Epithelial cell of proximal tubule (primary cell): ENCODE measurements at places on chromosomes 12 and 14. TPM values are rescaled to one million over a fixed set of nuclear protein-coding genes. Genes with fewer than 3 reads are reported as not detected.

RNF212B gene
- total RNA-seq, result not detected in 2 replicates

ANO2 gene
- total RNA-seq, result 1.2 and 1.7 TPM in 2 replicates

FZD10 gene
- total RNA-seq, result 1.0 and 9.3 TPM in 2 replicates

CMA1 gene
- total RNA-seq, result not detected in 2 replicates

AQP5 gene
- 0.07 TPM in 1 of 2 replicates, not detected in the other for total RNA-seq

RSRC2 gene
- total RNA-seq, result 44.9 and 72.4 TPM in 2 replicates

RPL10L gene
- total RNA-seq, result not detected in 2 replicates

SYCP3 gene
- total RNA-seq, result under 0.01 TPM in 1 of 2 replicates, not detected in the other
